HEK293T (cell line): ENCODE measurements at places on chromosomes 7 and 10.
A peak's percentile ranks its signal among the peaks of the same experiment; 100 is the strongest.

GRCh38 chr7:117974891-117975290, 101.7 kb upstream of the CTTNBP2 start:
- no peak for DNase-seq

DNA sequence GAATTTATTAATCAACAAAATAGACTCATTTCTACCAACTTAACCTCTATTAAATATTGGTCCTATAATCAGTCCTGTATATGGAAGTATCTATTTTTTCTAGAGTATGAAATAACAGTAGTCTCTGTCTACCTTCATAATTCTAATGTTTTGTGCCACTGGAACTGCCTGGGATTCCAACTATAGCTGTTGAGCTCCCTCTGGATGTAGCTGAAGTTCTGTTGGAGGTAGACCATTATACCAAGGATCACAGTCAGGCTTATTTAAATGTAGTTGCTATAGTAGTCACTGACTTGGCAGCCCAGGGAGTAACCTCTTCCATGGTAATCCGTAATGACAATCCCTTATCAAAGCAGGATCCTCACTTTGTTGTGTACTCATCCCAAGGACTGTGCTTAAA, 48.5 kb upstream of the PHYHIPL start:
- DNase-seq, result no peak

DNA sequence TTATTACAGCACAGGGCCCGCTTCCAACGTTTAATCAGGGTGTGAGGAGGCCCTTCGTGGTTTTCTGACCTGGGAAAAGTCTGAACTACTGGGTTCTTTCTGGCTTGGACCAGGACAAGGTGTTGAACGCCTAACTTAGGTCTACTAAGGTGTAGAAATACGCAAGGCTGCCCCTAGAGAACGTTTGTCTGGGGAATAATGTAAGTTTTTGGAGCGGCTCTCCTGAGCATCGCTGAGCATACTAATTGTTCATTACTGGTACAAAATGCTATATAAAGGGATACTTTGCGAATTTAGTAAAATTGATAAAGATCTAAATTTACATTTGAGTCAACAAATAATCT, 32.4 kb upstream of the TOMM7 start:
- DNase-seq, result no peak

GRCh38 chr7:69610374-69611084, 12.3 kb downstream of the AUTS2 start:
- no peak for DNase-seq

GRCh38 chr7:30708412-30708811, 26.2 kb upstream of the CRHR2 start:
- no peak for DNase-seq

DNA sequence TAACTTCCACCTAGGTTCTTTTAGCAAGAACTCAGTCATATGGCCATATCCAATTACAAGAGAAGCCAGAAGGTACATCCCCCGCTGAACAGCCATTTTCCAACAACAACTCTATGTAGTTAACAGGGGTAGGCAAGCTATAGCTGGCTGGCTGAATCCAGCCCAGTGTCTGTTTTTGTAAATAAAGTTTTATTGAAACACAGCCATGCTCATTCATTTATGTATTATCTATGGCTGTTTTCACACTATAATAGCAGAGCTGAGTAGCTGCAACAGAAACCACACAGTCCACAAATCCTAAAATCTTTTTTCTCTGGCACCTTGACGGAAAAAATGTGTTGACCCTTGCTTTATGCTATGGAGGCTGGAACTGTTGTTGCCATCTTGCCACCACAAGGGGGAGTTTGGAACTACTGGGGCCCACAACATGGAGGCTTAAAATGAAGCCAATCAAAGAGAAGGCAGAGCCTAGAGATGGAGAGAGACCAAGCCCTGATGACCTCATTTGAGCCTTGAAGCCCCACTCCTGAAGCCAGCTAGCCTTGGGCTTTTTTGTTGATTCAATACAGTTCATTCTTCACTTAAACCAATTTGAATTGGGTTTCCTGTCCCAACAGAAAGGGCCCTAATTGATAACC, 33.3 kb upstream of the XPNPEP1 start:
- peak; percentile 80 for DNase-seq

DNA sequence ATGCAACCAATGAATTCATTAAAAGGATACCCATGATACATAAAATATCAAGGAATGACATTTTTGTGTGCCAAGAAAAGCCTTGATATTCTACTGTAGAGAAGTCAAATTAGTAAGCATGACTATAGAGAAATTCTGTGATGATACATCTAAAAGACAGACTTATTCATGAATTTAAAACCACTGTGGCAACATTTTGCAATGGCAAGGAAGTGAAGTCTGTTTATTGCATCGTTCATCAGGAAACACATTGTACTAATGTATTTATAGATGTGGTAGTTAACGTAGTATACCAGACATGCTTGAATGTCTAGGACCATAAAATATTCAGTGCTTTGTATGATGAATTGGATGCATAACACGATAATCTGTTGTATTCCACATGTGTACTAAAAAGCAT, 9.3 kb upstream of the CLEC5A start:
- DNase-seq, result no peak

DNA sequence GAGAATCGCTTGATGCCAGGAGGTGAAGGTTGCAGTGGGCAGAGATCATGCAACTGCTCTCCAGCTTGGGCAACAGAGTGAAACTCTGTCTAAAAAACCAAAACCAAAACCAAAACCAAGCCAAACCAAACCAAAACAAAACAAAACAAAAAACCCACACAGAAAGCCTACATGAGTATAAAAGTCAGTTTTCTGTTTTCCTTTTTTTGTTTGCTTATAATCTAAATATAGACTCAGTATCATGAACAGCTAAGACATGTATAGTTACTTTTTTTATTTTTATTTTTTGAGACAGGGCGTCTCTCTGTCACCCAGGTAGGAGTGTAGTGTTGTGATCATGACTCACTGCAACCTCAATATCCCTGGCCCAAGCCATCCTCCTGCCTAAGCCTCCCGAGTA, 16.8 kb upstream of the MTPN start:
- no peak for DNase-seq

DNA sequence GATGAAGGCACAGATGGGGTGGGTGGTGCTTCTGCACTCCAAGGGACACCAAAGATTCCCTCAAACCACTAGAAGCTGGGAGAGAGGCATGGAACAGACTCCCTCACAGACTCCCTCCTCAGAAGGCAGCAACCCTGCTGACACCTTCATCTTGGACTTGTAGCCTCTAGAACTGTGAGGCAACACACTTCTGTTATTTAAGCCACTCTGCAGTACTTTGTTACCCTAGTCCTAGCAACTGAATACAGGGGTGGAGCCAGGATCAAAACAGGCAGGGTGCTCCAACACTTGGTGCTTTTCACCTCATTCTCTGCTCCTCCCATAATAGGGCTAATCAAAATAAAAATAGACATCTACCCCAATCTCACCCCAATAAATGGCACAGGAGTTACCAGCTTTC, 2.3 kb upstream of the GSTO1 start:
- no peak for DNase-seq

DNA sequence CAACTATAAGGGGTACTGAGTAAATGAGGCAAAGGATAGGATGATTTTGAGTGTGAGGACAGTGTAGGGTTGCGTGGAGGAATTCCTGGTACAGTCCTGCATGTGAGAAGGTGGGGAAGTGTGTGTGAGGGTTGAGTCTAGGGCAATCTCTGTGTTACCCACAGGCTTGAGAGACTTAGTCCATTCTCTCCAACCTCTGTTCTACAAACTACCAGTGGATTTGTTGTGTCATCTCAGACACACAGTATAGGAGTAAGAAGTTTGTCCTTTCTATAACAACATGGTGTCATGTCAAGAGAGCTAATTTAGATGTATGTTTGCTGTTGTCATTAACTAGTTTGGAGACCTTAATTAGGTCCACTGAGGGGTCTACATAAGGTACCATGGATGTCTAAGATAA, 12.5 kb downstream of the PURB start:
- DNase-seq, result no peak

GRCh38 chr10:13801907-13802288, 215.1 kb downstream of the PRPF18 start:
- DNase-seq, result no peak

DNA sequence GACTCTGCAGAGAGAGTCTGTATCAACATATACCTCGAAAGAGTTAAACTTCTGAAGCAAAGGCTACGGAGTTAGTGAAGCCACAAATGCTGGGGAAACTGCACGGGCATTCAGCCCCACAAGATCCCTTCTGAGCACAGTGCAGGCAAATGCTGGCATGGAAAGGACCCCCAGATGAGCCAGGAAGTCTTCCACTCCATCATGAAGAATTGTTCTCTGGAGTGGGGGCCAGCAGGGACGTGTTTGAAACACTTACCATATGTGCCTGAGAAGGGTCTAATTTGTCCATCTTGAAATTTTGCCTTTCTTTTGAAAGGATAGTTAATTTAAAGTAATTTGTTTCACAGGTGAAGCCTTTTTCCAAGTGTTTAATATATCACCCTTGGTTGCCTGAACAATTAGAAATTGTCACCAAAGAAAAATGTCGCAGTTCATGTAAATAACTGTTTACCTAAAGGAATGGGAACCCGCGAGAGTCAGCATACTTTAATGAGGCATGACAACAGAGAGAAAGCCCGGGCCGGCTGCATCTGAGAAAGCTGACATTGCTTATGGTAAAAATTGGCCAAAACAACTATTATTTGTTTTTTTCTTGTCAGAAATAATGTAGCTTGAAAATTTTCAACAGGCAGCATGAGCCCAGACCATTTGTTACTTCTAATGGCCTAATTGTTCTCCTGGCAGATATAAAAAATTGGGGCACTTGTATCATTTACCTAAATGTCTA, 287.6 kb upstream of the MGMT start:
- no peak for DNase-seq

- DNase-seq, result no peak
Observed at GRCh38 chr7:128781851-128782250, 6.3 kb upstream of the OPN1SW start.

- DNase-seq, result no peak
Observed at GRCh38 chr7:78184299-78184698, 385.7 kb downstream of the PHTF2 start.

GRCh38 chr7:124909808-124910207, 19.8 kb downstream of the POT1 start:
- DNase-seq, result no peak

DNA sequence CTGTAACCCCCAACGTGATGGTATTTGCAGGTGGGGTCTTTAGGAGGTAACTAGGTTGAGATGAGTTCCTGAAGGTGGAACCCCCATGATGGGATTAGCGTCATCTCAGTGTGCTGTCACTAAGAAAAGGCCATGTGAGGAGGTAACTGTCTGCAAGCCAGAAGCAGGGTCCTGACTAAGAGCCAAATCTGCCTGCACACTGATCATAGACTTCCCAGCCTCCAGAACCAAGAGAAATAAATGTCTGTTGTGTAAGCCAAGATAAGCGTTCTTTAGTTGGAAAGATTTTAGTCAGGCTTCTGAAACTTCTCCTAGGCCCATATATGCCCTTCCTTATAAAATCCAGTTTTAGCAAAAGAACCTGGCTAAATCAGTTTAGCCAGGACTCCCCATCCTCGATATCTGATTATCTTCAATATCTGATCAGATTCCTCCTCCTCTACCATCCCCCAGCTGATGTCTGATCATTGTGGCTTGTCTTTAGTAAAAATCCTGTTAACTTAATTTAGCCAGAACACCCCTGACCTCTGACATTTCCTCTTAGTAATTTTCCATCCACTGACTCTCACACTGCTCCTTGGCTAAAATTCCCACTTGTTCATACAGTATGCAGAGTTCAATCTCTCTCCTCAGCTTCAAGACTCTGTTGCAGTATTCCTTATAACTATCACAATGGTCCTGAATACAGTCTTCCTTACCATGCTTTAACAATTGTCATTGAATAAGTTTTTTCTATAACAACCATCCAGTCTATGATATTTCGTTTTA, 835.4 kb upstream of the PHF14 start:
- DNase-seq, result no peak

DNA sequence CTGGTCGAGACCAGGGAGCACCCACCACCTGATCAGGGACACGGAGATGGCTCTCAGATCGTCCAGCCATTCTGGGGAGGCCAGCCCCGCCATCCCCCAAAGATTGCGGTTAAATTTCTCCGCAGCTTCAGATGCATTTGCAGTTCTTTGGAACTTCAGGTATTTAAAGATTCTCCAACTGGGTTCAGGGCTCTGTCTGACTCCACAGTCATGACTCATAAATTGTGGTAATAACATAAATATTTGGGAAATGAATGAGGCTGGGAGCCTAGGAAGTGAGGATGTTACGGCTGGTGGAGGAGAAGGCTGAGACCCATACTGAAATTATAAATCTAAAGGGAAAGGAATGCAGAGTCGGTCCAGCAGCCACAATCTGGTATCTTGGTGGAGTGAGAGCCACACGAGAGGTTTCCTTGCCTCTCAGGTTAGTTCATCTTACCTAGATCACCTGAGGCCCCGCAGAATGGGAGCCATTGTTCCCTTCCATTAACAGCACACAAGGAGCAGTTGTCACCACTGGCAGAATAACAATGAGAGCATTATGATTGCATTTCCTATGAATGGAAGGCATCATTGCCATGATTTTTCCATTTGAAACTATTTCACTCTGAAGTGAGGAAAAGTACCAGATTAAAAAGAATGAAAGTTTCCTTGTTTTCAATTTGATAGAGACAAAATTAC, 26.7 kb upstream of the DNAJB6 start:
- DNase-seq, result no peak

- DNase-seq, result no peak
Observed at GRCh38 chr10:73053275-73053674, 43.4 kb downstream of the P4HA1 start.

GRCh38 chr7:66877577-66878300, 43.3 kb upstream of the TMEM248 start:
- DNase-seq, result no peak

GRCh38 chr7:32605032-32605431, 109.7 kb downstream of the AVL9 start:
- DNase-seq, result no peak

GRCh38 chr7:152588350-152588749, 87.6 kb downstream of the XRCC2 start:
- no peak for DNase-seq

GRCh38 chr7:40674316-40674715, 539.5 kb downstream of the SUGCT start:
- no peak for DNase-seq

DNA sequence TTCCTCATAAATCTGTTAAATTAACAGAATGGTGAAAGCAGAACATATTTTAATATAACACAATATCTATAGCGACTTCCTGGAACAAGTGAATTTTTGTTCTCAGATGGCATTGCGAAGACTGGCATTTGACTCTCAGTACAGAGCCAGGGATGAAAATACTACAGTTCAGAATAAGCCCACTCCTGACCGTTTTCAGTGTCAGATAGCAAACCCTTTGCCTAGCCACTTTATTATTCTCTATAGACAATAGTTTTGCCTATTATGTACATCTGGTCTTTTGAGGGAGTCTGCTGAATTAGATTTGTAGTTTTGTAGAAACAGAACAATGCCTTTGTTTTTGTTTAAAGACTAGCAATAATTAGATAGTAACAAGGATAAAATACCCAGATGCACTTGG, 2.3 kb downstream of the MINPP1 start:
- no peak for DNase-seq

DNA sequence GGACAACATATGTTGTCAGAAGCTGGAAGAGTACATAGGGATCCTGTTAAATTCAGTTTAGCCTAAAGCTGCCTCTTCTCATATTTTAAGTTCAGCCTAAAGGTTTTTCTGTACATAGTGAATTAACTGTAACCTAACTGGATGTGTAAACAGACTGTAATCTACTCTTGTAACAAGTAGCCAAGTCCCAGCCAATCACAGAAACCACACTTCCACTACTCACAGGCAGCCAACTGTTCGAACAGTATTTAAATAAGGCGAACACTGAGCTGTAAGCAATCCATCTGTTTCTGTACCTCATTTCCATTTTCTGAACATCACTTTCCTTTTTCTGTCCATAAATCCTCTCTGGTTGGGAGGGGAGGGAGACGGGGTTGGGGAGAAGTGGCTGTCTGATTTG, 15.0 kb upstream of the STN1 start:
- DNase-seq, result no peak
